ENCODE measurements at places on chromosomes 3 and 15.
A peak's percentile ranks its signal among the peaks of the same experiment; 100 is the strongest.

GRCh38 chr3:12423918-12424630 lies 60.2 kb upstream of the TSEN2 start:
- no peak for DNase-seq

GRCh38 chr3:8996216-8996615 lies 32.9 kb upstream of the RAD18 start:
- DNase-seq, result no peak

DNA sequence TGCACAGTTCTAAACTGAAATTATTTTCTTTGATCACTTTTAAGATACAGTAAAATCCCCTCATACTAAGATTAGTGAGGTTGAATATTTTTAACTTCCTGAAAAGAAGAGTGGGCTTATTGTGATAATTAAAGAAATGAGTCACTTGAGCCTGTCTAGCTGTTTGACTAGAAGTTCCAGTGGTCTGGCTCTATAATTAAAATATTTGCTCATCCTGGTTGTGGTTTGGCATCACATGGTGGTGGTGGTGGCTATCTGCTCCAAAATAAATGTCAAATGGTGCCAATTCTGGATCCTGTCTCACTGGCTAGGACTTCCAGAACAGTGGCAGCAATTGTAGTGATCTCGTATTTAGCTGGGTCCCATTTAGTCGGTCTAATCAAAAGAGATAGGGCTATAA lies 8.6 kb upstream of the TEX9 start:
- DNase-seq, result no peak

DNA sequence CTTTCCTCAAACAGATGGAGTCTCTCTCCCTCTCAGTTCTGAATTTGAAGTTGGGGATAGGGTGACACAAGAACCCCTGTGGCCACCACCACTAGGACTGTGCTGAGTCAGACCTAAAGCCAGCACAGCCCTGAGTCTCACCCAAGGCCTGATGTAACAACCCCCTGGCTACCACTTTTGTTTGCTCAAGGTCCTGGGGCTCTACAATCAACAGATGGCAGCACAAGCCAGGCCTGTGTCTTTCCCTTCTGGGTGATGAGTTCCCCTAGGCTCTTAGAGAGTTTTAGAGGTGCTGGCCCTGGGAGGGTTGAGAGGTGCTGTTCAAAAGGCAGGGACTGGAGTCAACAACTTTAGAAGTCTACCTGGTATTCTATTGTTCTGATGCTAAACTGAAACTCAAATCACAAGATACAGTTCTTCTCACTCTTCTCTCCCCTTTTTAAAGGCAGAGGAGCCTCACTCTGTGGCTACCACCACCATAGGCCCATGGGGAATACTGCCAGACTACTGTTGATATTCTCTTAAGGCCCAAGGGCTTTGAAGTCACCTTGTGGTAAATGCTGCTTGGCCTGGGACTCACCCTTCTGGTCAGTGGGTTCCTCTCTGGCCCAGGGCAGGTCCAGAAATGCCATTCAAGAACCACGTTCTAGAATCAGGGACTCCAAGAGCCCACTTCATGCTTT lies 6.5 kb downstream of the OR5K4 start:
- DNase-seq, result no peak

DNA sequence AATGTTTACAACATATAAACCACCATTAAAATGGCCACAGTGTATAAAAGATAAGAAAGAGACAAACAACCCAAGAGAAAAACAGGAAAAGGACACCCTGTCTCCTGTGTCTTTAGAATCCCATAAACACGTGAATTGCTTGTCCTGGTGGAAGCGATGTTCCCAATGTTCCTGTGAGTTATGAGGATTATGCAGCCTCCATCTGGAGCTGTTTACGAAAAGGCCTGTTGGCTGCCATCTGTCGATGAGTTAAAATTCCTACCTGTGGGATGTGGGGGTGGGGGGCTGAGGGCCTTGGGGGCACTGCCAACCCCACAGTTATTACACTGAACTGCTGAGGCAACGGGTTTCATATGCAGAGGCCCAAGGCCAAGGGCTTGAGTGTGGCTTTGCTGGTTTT lies 13.6 kb downstream of the NISCH start:
- DNase-seq, result no peak

DNA sequence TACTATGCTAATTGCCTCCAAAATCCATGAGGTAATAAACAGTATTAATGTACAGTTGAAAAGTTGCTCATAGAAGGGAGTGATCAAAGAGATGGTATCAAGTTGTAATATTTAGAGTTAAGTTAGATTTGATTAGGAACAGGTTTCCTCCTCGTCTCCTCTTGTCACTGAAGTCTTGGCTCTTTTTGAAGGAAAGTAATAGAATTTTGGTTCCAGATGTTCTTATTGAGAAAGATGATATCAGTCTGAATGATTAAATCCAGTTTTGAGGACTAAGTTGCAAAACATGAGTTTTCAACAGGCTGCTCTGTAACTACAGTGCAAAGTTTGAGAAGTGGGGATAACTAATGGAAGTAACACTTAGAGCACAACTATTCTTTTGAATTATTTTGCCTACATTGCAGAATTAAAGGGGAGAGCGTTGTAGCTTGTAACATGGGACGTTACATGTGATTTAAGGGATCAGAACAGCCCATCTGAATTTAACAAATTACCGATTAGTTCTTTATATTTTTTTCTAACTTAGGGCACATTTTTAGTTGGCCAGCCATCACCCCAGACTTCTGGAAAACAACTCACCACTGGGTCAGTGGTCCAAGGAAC lies 48.3 kb downstream of the MAP6D1 start:
- no peak for DNase-seq

- DNase-seq, result no peak
These were observed 22.9 kb downstream of the CEMIP start for GRCh38 chr15:80801891-80802680.

GRCh38 chr3:120155108-120155507 lies 60.9 kb upstream of the GSK3B start:
- DNase-seq, result no peak

DNA sequence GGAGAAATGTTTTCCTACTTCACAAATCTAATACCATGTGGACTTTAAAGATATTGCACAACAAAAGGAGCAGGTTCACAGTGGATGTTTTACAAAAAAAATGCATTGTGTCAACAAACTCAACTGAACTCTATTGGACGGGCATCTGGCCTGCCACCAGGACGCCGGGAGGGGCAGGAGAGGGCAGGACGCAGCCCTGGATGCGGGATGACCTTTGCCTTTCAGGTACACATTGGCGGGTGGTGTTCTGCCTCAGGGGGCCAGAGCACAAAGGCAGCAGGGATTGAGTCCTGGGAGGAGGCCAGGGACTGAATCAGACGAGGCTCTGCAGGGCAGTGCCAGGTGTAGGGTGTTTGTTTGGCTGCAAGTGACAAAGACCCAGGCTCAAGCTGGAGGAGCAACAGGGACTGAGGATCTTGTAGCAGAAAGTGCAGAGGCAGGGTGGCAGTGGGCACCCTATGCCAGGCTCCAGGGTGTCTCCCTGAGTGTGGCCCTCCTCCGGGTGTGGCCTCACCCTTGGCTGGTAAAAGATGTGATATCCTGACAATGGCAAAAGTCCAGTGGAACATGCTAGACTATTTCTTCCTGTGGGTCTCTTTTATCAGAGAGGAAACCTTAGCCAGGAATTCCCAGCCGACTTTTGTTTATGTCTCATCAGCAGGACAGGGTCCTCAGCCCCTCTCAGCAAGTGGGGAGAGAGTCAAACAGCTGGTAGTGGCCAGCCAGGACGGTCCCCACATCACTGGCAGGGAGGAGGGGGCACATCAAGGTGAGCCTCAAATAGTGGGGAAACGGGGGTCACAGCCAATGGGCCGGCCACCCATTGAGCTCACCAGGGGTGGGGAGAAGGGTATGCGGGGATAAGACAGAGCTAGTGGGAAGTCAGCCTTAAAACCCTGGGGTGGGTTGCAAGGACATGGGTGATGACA lies 29.7 kb upstream of the KLF13 start:
- DNase-seq, result peak; percentile 81

DNA sequence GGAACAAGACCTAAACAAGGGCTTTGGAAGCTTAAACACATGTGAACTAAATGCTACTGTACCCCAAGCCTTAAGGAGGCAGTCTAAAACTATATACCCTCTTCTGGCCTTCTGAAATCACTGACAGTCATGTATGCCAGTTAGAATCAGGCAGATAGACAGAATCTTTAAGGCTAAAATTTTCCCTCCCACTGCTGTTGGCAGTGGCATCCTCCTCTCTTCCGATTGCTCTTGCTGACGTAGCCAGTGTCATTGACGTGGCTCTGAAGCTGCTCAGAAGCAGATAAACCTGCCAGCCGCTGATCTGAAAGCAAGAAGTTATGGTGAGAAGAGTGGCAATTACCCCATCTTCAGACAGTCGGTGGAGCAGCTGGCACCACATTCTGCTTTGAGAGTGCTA lies 3.3 kb downstream of the RYR3 start:
- DNase-seq, result no peak

DNA sequence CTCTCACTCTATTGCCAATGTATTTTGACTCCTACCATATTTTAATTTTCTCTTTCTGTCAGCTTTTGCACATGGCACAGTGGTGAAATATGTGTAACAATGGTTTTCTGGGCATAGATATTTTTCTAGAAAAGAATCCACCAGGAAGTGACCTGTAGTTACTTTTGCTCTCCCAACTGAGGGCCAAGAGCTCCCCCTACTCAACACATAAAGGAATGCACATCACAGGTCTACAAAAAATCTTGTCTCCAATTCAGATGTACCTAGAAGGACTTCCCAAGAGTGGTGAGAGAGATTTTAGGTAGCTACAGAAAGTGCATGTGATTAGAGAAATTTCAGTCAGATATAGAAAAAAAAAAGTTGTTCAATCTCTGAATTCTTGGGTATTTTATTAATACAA lies 15.6 kb downstream of the CPA3 start:
- DNase-seq, result no peak

DNA sequence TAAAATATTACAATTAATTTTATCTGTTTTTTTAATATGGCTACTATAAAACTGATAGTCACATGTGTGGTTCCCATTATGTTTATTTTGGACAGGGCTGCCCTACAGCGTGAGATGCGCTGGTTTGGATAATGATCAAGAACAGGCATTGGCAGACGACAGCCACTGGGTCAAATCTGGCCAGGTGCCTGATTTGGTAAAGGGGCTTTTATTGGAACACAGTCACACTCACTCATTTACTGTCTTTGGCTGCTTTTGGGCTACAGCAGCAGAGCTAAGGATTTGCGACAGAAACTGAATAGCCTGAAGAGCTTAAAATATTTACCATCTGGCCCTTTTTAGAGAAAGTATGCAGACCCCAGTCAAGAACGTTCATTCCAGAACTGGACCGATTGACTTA lies 724.2 kb upstream of the CFAP20DC start:
- DNase-seq, result no peak

DNA sequence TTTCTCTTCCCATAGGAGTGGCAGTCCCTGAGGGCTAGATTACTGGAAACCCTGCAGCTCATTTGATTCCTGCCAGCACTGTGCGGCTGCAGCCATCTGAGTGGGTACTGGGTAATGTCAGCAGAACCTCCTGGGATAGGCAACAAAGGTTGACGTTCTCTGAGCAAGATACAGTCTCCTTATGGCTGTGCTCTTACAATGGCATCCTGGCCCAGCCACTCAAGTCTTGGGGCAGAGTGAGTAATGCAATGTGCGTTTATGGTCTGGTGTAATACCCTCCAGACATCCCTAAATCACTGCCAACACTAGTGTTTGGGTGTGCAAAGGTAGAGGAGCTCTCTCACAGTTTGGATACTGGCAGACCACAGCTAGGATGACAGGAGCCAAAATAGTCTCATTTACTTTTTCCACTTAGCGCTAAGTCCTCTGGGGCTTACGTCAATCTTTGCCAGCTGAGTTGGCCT lies 775.8 kb downstream of the ZNF385D start:
- DNase-seq, result no peak

- DNase-seq, result no peak
These were observed 10.7 kb downstream of the CCDC32 start for GRCh38 chr15:40554161-40554525.

DNA sequence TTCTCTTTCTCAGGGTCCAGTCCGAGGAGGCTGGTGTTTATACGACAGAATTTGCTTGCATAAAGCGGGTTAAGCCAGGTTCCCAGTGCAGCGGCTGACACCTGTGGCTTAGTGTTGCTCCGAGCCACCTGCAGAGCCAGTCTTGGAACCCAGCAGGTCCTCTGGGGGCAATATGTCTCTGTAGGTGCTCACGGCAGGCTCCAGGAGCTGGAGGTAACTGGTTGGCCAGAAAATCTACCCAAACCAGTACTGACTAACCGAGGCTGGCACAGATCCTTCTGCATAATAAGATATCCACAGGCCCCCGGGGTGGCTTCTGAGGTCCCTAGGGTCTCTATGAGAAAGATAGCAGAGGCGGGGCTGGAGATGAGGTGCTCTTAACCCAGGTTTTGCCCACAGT lies 3.2 kb downstream of the MGLL start:
- DNase-seq, result no peak

DNA sequence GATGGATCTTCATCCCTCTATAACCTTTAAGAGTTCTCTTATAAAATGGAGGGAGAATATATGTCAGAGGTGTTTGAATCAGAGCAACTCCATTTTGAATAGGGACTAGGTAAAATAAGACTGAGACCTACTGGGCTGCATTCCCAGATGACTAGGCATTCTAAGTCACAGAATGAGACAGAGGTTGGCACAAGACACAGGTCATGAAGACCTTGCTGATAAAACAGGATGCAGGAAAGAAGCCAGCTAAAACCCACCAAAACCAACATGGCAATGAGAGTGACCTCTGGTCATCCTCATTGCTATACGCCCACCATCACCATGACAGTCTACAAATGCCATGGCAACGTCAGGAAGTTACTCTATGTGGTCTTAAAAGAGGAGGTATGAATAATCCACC lies 211.0 kb downstream of the GBE1 start:
- DNase-seq, result no peak

DNA sequence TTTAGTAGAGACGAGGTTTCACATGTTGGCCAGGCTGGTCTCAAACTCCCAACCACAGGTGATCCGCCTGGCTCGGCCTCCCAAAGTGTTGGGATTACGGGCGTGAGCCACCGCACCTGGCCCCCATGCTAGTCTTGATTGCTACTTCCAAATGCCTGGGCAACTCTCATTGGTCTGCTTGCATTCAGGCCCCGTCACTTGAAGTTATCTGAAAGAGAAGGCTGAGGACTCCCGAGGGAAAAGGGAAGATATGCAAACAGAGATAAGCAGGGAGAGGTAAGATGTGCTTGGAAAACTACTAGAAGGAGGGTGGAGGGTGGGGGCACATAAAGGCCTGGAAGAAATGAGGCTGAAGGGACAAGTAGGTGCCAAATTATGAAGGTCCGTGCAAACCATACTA lies 4.4 kb upstream of the LPP start:
- DNase-seq, result no peak

DNA sequence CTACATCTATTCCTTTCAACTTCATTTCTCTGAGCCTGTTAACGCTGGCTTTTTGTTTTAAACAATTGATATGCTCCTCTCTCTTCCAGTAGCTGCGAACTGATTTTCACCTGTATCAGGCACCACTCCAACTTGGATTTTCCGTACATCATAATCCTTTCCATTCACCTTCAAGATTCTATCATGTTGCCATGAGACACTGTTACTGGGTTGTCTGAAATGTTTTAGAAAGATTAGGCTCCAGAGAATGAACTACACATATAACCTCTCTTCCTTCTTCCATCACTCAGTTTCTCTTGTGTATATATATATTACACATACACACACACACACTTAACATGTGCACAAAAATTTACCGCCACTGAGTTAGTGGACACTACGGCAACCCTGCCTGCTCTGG lies at the start of gene USP50:
Gene USP50 (minus strand): TSS at position 101 of the 400 bp plus-strand sequence. CDS start 141 bp downstream, outside the sequence.
- DNase-seq, result no peak

- DNase-seq, result peak; percentile 82
These were observed 984 bp downstream of the RNU6-1 start for GRCh38 chr15:67838789-67839332.
